GM23338 (cell line): ENCODE measurements at places on chromosomes 16 and 17.

DNA sequence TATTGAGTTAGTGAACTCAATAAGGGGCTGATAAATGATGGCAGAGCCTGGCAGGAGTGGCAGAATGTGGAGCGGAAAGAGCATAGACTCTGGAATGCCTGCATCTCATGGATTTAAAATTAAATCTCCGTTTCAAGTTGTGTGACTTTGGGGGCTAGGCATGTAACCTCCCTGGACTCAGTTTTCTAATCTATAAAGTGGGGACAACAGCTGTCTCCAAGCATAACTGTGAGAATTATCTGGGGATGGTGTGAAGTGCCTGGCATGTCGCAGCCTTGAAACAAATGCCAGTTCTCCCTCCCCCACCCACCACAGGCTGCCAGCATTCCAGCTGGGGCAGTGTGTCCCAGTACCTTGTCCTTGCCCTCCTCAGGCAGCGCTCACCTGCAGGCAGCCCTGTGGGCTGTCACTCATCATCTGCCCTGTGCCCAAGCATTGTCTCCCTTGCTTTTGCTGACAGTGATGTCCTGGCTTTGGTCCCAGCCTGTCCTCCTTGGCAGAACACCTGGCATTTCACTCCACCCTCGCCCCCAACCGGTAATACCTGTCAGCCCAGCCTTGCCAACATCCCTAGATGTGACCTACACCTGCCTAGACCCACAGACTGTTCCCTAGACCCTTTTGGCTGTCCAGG lies 129.6 kb downstream of the MRM1 start:
- no peak for DNase-seq

- DNase-seq = no peak
These were observed 41.6 kb downstream of the PIMREG start for GRCh38 chr17:6485646-6486412.

DNA sequence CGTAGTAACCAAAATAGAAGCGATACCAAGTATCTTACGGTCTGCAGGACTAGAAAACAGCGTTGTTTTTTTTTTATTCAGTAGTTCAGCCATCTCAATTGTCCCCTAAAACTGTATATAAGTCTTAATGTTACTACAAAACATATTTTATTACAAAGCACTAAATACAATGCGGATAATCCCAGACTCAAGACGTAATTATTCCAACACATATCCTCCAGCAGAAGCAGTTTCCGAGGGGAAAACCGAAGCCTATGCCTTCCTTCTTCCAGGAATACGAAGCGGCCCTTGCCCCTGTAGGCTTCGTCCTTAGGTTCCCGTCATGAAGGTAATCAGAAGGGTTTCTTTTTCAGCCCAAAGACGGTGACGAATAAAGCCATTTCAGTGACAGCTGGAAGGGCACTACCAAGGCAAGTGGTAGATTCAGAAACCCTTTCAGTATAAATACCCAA lies 2.3 kb downstream of the TMEM107 start:
- peak; percentile 69 for DNase-seq

DNA sequence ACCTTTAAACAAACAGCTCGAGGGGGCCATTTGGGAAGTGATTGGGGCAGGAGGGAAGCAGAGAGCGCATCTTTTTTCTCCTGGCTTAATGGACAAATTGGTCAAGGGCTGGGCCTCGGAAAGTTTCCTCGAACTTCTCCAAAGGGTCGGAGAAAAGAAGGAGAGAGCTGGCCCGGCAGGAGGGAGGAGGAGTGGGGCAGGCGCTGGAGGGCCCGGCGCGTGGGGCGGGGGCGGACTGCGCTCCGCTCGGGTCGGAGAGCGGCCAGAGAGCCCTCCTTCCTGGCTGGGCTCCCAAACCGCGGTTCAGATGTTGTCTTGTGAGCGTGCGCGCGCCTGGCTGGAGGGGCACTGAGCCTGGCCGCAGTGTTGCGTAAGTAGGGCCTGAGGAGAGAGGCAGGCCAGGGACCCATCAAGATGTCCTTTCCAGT lies 1.2 kb downstream of the MMP2 start:
- DNase-seq = peak; percentile 64

DNA sequence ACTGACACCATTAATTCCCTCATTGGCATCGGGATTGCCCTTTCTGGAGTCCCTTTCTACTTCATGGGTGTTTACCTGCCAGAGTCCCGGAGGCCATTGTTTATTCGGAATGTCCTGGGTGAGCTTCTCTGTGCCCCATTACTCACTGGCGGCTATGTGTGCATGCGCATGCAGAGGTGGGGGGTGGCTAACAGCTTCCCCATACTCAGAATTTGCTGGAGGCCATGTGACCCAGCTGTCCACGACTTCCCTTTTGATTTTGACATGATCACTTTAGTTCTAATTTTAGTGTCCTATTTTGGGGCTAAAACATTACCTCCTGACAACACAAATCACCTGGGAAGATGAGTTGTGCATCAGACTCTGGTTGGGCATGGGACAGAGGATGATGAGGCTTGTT lies 14.1 kb downstream of the SLC7A6OS start:
- DNase-seq = no peak

DNA sequence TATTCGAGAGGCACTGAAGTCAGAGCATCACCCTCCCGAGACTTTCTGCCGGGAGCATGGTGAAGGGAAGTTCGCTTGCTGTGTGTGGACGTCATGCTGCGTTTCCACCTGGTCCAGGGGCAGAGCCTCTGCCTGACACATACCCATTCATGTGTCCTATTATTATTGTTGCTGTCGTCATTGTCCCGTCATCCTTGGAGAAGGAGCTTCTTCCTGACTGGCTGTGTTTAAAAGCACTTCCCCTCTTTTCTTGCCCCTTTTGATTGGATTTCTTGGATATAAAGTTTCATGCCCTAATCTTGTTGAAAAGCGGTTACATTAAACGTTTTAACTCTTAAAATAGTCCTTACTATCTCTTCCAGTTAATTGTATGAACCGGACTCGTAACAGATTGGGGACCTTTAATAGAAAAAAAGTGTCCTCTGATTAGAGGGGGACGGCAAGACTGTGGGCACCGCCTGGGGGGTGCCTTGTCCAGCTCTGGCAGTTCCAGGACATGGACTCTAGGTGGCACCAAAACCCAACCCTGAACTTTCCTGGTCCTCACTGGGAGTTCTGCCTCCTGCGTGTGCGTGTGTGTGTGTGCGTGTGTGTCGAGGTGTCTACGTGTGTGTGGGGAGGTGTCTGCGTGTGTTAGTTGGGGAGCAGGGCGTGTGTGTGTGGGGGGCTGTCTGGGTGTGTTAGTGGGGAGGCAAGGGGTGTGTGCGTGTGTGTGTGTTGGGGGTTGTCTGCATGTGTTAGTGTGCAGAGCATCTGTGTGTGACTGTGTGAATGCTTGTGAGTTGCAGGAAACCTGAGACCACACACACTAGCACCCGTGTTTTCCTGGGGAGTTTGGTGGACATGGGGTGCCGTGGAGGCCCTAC lies 133.3 kb upstream of the CIBAR2 start:
- DNase-seq = peak; percentile 82

DNA sequence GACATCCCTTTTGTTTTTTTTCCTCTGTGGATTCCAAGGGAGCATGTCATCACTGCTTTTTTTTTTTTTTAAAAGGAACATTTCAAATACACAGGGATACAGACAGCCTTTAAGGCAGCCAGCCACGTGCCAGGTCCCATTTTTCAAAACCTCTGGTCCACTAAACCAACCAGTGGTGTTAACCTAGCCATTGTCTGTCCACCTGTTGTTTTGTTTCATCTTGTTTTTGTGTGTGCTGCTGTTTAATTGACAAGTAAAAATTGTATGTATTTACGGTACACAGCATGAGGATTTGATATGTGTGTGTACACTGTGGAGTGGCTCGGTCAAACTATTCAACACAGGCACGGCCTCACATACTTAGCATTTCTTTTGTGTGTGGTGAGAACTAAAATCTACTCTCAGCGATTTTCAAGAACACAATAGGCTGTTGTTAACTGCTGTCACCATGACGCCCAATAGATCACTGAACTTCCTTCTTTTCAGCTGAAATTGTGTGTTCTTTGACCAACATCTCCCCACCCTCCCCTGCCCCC lies 19.2 kb downstream of the TMEM114 start:
- peak; percentile 68 for DNase-seq

- peak; percentile 82 for DNase-seq
These were observed 1.3 kb downstream of the HOXB9 start for GRCh38 chr17:48624544-48625494.

DNA sequence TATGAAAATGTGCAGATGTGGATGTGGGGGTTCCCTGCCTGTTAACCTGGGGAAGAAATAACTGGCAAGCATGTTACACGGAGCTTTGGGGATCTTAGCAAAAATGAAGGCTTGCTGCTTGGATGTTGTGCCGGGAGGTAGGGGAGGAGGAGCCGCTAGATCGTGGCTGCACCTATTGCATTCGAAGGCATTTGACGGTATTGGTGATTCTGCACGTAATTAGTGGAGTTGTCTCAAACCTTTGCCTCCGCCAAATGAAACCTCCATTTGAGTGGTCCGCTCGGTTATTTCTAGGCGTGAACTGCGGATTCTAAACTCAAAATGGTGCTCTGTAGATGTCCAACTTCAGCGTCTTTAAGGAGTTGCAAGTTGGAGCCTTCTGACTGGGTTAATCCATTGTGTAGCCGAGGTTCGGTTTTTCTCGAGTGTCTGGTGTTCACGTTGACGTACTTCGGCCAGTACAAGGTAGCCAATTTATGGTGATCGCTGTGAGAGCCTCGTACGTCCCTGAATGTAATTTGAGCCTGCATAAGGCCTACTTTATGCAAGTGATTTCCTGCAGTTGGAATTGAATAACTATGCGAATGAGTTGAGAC lies 1.5 kb downstream of the TNRC6C start:
- DNase-seq = peak; percentile 60

DNA sequence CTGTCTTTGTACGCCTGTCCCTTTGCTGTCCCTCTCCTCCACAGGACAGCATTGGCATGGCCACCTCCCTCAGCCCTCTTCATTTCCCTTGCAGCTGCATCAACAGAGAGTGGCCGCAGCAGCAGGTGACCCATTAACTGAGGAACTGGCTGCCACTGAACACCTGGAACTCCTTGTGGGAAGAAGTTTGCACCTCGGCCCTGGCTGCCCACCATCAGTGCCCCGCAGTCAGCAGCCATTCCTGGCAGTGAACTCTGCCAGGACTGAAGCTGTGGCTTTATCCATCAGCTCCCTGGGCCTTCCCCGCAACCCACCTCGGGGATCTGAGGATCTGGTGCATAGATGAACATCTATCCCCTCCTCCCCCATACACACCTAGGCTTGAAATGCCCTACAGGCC lies 13.1 kb upstream of the RNF135 start:
- DNase-seq = no peak

GRCh38 chr17:77654850-77655249 lies 303.7 kb upstream of the TNRC6C start:
- no peak for DNase-seq

- no peak for DNase-seq
These were observed 1.6 kb upstream of the DHRS11 start for GRCh38 chr17:36590082-36590481.

- no peak for DNase-seq
These were observed 129.9 kb downstream of the MGAT5B start for GRCh38 chr17:76997981-76998531.

- DNase-seq = no peak
These were observed 1.1 kb downstream of the GLIS2 start for GRCh38 chr16:4316864-4317531.

GRCh38 chr17:56616239-56616638 lies 22.7 kb downstream of the NOG start:
- DNase-seq = no peak

DNA sequence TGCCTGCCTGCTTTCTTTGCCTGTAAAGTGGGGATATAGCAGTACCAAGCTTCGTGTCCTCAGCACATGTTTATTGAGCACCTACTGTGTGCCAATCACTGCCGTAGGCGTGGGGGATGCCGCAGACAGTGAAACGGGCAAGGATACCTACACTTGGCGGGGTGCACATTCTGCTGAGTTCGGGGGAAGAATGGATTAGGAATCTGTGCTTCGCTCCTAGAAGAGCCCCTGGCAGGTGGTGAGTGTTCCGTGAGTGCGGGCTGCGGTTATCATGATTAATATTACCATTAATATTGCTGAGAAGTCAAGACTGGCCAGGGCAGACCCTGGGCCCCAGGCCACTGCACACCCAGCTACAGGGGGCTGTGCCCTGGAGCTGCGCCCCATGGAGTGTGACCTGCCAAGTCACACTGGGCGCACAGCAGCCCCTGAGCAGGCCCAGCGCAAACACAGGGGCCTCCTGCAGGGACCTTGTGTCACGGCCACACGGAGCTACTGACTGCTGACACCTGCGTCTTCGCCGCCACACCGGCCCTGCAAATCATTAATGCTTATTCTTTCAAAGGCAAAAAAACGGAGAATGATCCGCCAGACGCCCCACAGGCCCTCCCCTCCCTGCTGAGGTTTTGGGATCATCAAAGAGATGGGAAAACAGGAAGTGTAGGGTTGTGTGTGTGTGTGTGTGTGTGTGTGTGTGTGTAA lies 213.4 kb upstream of the GSE1 start:
- no peak for DNase-seq

DNA sequence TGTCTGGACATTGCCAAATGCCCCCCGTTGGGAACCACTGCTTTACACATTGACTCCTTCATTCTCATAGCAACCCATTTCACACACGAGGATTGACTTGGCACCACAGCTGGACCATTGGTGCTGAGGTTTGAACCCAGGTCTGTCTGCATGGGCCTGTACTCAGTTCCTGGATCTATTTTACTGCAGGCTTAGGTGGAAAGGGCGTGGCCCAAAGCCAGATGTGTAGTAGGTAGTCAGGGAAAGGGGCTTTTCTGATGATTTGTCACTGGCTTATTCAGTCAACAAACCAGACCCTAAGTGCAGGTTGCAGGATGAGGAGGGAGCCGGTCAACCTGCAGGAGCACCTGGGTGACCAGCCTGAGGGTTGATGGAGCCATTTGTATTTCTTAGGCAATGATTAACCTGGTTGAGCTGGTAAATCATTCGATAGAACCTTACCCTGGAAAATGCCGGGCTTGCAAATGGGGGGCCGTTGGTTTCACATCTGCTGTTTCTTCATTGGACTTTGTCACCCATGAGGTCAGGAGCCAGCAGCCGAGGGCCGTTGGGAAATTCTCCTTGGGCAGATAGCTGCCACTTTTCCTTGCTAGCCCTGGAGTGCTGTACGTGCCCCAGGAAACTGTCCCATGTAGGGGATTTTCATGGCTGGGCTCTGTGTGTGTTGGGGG lies 104.4 kb downstream of the CMIP start:
- DNase-seq = no peak

GRCh38 chr17:68821860-68822696 lies 133.1 kb downstream of the ABCA8 start:
- DNase-seq = no peak

- DNase-seq = no peak
These were observed 155.3 kb downstream of the C16orf78 start for GRCh38 chr16:49528866-49529288.

- DNase-seq = no peak
These were observed 9.5 kb upstream of the RHBDL3 start for GRCh38 chr17:32256012-32256700.

DNA sequence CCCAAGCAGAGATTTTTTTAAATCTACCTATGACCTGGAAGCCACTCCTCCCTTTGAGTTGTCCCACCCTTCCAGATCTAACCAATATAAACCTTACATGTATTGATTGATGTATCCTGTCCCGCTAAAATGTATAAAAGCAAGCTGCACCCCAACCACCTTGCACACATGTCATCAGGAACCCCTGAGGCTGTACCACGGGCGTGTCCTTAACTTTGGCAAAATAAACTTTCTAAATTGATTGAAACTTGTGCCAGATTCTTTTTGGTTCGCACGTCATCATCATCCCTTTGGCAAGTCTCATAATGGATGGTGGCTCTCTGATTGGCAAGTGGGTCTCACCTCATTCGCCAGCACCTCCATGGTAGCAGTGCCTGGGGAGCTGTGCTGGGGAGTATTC lies 60.2 kb downstream of the CNGB1 start:
- no peak for DNase-seq
